ENCODE measurements at places on chromosomes 4 and X. TPM values are rescaled to one million over a fixed set of nuclear protein-coding genes. Genes with fewer than 3 reads are reported as not detected.
A peak's percentile ranks its signal among the peaks of the same experiment; 100 is the strongest.

The SYNPO2 gene
- total RNA-seq = 38.9 TPM

The SMIM43 gene
- total RNA-seq = not detected

The RADX gene
- 2.4 TPM for total RNA-seq

The CSAG3 gene
- not detected for total RNA-seq

The NSUN7 gene
- total RNA-seq = 5.7 TPM

The PDLIM3 gene
- total RNA-seq = 24.4 TPM

The ANOS1 gene
- 49.7 TPM for total RNA-seq

The NEUROG2 gene
- total RNA-seq = not detected

- no peak overlapping the region for H3K27ac ChIP-seq
- no peaks in the 10 kb centered on the region for H3K36me3 ChIP-seq
- no peak for DNase-seq
- H3K4me3 ChIP-seq = no peak overlapping the region
- H3K27me3 ChIP-seq = no peaks in the 10 kb centered on the region
Observed at GRCh38 chr4:114495471-114495928, 103.1 kb upstream of the UGT8 start.

GRCh38 chrX:40167233-40167849 is 69.6 kb upstream of the BCOR start:
- no peaks in the 10 kb centered on the region for H3K36me3 ChIP-seq
- peak overlapping the region; percentile 45 for H3K4me3 ChIP-seq
- DNase-seq = no peak
- H3K4me1 ChIP-seq = peaks cover 3% of the 10 kb centered on the region

GRCh38 chr4:23384741-23385140 is 505.1 kb downstream of the PPARGC1A start:
- H3K27ac ChIP-seq = no peak overlapping the region
- no peaks in the 10 kb centered on the region for H3K36me3 ChIP-seq
- no peak for DNase-seq
- no peaks in the 10 kb centered on the region for H3K4me1 ChIP-seq

GRCh38 chrX:10855845-10856244 is 235.5 kb upstream of the MID1 start:
- no peaks in the 10 kb centered on the region for H3K36me3 ChIP-seq
- no peak overlapping the region for H3K27ac ChIP-seq
- no peaks in the 10 kb centered on the region for H3K27me3 ChIP-seq
- H3K4me3 ChIP-seq = no peak overlapping the region
- no peaks in the 10 kb centered on the region for H3K4me1 ChIP-seq
